IMR-90 (cell line): ENCODE measurements at places on chromosomes 13 and 19. TPM values are rescaled to one million over a fixed set of nuclear protein-coding genes. Genes with fewer than 3 reads are reported as not detected.
A peak's percentile ranks its signal among the peaks of the same experiment; 100 is the strongest.

The TNFSF13B gene
- 0.54 and 0.56 TPM in 2 replicates for total RNA-seq

The CGB8 gene
- not detected in 2 replicates for total RNA-seq

The COMP gene
- total RNA-seq, result under 0.01 TPM in 2 replicates

The TDRD3 gene
- 12.0 and 14.7 TPM in 2 replicates for total RNA-seq

The CHST8 gene
- not detected in 2 replicates for total RNA-seq

The ZNF829 gene
- total RNA-seq, result 3.0 and 3.3 TPM in 2 replicates

The RASGRP4 gene
- total RNA-seq, result not detected in 2 replicates

The PGLYRP1 gene
- not detected in 2 replicates for total RNA-seq

The SLC1A6 gene
- not detected in 2 replicates for total RNA-seq

The CRLF1 gene
- 0.18 and 0.28 TPM in 2 replicates for total RNA-seq

DNA sequence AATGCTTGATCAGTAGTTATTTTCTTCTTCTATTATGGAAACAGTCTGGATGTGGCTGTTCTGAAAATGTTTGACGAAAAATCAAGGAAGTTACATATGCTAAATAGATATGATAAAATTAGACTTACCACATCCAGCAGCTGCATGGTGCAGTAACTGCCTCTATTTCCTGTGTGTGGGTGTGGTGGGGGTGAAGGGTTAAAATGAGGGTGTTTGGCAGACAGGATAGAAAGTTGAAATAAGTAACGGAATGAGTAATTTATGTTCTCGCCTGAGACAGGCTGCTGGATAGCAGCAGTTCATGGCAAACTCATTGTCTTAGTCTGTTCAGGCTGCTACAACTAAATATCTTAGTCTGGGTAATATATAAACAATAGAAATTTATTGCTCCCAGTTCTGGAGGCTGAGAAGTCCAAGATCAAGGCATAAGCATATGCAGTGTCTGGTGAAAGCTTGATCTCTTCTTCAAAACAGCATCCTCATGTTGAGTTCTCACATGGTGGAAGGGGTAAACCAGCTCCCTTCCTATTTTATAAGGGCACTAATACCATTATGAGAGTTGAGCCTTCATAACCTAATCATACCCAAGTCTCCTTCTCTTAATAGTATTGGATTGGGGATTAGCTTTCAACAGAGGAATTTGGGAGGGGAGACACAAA, 1248.9 kb downstream of the SLITRK5 start:
- DNase-seq, result no peak

DNA sequence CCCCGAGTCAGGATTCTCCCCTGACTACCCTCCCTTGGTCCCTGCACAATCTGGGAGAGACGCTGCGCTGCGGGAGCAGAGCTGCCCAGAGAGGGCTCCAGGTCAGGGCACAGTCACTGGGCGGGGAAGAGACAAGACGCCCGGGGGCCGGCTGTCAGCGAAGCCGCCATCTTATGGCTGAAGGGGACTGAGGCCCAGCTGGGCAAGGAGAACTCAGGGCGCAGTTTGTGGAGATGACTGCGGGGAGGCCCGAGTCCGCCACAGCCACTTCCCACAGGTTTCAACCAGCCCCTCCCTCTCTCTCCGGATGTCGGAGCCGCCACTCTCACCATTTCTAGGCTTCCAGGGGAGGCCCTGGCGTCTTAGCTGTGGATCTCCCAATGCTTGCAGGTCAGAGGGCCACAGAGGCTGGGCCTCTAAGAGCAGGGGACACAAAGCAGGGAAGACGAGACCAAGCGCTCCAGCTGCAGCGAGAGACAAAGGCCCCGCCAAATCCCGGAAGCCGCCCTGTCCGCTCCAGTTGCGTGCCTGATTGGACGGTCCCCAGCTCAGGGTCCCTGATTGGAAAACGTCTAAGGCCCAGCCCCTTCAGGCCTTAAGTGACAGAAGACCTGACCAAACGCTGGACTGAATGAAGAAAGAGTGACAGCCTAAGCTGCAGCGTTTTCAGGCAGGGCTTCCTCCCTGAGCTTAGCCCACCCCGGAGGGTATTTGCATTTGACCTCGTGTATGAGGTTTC, at the start of gene ZNF724:
Gene ZNF724 (minus strand): TSS at position 484 of the 739 bp plus-strand sequence. CDS start 152 bp downstream, at position 332.
- peak; percentile 97 for DNase-seq

GRCh38 chr13:43805681-43806128, 18.9 kb upstream of the ENOX1 start:
- DNase-seq, result peak; percentile 25

DNA sequence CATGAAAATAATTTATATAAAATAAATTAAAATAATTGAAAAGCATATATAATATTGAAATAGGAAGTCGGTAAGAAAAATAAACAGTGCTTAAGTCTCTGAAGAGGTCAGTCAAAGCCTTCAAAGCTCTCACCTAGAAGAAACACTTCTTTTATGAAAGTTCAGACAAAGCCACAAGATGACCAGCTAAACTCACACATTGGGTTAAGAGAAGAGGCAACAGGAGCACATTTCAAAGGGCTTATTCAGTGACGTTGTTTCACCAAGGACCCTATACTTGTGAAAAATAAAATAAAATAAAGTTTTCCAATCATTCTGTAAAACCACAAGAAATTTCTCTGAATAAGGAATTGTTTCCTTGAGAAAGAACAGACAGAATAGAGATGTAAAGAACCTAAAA, 2.5 kb upstream of the ITM2B start:
- no peak for DNase-seq

DNA sequence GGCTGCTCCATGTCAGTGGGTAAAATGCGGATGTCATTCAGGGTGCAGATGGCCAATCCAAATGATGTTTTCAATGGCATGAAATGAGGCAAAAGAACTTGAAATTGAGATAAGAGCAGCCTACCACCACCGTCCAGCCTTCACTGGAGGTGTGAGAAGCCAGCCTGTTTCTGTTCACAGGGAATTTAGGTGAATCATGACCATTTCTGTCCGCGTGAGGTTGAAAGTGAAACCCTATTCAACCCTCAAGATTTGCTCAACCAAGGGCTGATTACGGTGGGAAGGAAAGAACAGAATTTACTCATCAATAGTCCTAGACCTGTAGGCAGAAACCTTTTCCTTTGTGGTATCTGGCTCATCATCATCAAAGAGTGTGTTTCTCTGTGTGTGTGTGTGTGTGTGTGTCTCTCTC, 370.7 kb downstream of the COG6 start:
- peak; percentile 11 for DNase-seq

GRCh38 chr13:103243495-103243894, 177.3 kb upstream of the SLC10A2 start:
- DNase-seq, result no peak

GRCh38 chr13:109859898-109860297, 73.5 kb upstream of the IRS2 start:
- DNase-seq, result no peak

GRCh38 chr13:41503356-41503755, 46.0 kb downstream of the RGCC start:
- DNase-seq, result no peak

DNA sequence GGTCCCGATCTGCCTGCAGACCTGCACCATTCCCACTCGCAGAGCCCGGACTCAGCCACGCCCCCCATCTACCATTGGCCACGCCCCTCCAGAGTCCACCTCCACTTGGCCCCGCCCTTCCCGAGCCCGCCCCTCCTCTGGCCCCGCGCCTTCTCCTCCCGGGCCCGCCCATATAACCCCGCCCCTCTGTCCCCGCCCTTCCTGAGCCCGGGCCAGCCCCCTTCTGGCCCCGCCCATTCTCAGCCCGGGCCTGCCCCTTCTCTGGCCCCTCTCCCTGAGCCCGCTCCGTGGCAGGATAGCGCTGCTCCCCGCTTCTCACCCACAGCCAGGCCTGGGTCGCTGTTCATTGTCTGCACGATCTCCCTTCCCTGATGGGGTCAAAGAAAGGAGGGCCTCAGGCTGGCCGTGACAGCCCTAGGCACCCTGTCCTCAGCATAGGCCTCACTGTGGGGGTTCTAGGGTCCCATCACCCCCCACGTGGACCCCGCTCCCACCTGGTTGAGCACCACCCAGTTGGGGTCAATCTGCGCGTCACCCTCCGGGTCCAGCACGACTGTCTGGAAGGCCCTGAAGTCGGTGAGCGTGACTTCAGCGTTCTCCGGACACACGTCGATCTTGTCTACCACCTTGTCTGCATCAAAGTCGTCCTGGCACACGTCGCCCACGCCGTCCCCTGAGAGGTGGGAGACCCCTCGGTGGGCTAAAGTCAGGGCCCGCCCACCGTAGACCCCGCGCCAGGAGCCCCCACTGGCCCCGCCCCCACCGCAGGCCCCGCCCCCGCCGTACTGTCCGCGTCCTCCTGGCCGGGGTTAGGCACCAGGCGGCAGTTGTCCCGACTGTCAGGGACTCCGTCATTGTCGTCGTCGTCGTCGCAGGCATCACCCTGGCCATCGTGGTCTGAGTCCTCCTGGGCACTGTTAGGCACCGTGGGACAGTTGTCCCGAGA, 5.7 kb downstream of the COMP start:
- DNase-seq, result peak; percentile 22

GRCh38 chr19:30684613-30685012, 312.4 kb downstream of the ZNF536 start:
- no peak for DNase-seq

DNA sequence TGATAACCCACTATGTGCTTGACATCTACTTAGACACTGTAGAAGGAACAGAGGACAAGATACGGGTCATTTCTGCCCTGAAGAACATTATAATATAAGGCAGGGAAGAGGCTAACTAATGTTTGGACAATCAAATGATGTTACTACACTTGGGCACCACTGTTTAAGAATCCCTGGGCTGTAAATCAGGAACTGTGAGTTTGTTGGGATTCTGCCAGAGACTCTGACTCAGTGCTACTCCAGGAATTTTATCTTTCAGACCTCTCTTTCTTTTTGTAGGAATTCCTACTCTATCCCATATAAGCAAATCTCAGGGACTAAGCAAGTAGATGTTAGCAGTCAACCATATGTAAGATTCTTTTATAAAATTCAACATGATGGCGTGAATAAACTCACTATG, 3.1 kb upstream of the ZNF471 start:
- peak; percentile 68 for DNase-seq

- no peak for DNase-seq
Observed at GRCh38 chr13:99439850-99440604, 61.2 kb upstream of the TM9SF2 start.

GRCh38 chr13:25249001-25249543, 38.2 kb downstream of the MTMR6 start:
- DNase-seq, result peak; percentile 43

DNA sequence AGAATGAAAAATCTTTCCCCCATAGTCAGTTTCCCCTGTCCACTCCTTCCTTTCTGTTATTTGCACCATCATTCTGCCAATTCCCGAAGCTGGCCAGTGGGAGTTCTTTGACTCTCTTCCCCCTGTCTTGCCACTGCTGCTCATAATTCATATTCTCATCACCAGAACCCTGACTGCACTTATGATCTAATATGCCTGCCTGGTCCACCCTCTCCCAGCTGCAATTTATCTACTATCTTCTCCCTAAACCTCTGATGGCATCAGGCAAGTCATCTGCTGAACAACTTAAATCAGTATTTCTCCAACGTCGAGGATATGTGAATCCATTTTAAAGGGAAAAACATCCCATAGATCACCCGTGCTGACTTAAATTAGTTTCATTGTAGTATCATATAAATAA, 458.0 kb upstream of the GPC6 start:
- no peak for DNase-seq
